Calu3 (cell line): ENCODE measurements at places on chromosomes 11 and 22.

DNA sequence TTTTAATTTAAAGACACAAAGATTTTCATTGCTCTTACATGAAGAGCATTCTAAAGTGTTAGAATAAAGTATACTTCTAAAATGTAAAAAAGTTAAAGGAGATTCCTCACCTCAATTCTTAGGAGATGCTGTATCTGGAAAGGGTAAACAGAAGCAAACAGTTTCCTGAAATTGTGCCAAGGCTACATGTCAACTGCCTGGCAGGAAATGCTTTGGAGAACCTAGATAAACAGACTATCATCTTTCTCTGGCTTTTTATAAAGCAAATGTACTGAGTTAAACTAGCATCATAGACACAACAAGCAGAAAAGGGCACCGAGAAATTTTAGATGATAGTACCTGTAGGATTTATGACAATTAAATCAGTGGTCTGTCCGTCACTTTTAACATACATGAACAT, 24.7 kb upstream of the AKIP1 start:
- no peak for DNase-seq

- peak; percentile 81 for DNase-seq
These were observed 8.8 kb upstream of the CASTOR1 start for GRCh38 chr22:30297991-30298701.

- DNase-seq, result no peak
These were observed 23.1 kb upstream of the USP47 start for GRCh38 chr11:11818529-11819121.

DNA sequence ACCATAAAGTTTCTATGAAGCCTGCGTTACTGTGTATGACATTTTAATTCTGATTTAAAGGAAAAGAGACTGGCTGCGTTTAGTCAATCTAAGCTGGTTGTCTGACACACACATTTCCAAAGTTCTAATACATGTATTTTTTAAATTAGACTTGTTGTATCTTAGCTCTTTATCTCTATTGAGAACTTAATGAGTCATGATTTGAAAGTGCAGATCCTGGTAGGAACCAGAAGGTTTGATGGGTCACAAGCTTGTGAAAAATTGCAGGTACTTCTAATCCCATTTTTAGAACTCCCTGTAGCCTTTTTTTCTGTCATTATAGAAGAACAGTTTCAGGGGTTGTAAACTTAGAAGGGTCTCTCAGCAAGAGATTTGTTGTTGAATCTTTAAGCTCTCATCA, 210.3 kb downstream of the DDX10 start:
- no peak for DNase-seq

GRCh38 chr22:29574762-29575450, 6.0 kb downstream of the NIPSNAP1 start:
- DNase-seq, result no peak

DNA sequence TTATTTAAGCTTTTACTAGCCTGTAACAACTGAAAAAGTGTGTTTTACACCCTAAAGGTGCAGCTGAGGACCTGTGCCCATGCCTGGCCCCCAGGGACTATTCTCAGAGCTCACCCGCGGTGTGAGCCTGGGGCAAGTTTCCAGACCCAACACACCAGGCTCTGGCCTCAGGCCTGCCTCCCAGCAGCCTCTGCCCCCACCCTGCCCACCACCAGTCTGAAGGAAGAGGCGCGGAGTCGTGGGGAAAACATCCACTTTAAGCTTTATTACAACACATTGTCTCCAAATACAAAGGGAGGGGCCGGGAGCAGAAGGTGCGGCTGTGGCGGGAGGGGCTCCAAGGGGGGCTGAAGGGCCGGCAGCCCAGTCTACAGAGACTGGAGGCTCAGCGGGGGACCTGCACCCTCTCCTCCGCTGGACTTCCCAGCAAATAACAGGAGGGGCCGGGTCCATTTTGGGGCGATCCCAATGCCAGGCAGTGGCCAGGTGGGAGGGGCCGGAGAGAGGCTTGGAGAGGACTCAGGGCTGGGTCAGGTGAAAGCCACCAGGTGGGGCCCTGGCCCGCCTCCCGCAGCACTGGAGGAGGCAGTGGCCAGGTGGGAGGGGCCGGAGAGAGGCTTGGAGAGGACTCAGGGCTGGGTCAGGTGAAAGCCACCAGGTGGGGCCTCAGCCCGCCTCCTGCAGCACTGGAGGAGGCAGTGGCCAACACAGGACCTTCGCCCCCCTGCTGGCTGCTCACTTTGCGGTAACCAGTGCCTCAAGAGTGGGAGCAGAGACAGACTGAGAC, 18.1 kb downstream of the DUSP8 start:
- peak; percentile 83 for DNase-seq

GRCh38 chr22:38034884-38035529, 22.2 kb upstream of the PICK1 start:
- no peak for DNase-seq

DNA sequence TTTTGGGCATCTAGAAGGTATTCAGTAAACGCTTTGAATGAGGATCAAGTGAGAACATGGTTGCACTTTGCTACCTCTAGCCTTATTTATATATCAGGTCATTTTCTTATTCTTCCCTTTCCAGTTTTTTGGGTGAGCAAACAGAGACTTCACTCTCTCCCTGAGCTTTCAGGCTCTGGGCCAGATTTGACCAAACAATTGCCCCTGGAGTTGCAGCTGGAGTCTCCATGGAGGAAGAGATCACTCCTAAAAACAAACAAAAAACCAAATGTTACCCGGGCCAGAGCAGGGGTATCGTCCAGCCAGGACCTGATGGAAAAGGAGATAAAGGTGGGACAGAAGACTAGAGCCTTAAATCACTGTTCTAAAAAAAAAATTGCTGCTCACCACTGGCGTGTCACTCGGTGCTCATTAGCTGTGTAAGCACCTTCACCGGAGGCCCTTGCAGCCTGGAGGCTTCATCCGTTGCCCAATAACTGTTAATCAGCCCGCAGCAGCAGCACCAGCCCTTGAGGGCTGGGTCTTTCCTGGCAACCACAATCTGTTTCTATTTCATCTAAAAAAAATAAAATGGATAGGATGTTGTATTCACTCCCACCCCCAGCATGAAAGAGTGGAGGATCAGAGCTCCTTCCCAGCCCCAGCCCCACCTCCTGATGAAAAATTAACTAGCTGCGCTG, 125.0 kb downstream of the PKNOX2 start:
- no peak for DNase-seq

DNA sequence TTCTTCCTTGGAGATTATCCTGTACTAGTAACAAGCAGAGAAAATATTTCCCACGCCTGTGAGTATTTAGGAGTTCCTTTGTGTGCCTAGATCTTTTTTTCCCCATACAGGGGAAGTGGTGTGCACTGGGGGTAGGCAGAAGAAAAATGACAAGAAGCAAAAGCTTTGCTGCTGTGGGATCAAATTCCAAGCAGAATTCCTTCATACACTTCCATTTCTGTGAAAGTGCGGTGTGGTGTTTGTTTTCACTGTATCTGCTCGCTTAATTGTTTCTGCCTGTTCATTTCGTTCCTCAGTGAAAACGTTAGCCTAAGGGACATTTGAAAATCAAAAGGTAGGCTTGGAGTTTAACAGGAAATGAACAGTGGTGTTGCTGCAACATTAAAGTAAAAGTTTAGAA, 47.9 kb downstream of the BLID start:
- DNase-seq, result no peak

- DNase-seq, result no peak
These were observed 10.0 kb upstream of the SLC25A17 start for GRCh38 chr22:40829131-40829530.

DNA sequence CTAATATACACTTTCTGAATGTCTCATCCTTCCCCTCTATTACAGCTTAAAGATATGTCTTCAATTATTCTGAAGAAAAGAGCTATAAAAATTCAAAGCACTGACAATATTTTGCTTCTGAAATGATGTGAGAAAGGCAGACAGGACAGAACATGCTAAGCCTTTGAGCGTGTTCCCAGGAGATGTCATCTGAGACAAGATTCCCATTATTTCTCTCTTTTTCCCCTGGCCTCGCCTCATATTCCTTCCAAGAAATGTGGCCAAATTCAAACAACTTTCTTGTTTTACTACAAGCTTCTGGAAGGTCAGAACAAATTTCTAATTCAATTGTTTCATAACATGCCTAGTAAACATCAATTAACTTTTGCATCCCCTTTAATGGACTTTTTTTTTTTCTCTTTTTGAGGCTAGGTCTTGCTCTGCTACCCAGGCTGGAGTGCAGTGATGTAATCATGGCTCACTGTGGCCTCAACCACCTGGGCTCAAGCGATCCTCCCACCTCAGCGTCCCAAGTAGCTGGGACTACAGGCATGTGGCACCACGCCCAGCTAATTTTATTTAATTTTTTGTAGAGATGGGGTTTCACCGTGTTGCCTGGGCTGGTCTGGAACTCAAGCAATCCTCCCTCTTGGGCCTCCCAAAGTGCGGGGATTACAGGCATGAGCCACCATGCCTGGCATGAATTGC, 37.1 kb upstream of the NFRKB start:
- DNase-seq, result no peak

DNA sequence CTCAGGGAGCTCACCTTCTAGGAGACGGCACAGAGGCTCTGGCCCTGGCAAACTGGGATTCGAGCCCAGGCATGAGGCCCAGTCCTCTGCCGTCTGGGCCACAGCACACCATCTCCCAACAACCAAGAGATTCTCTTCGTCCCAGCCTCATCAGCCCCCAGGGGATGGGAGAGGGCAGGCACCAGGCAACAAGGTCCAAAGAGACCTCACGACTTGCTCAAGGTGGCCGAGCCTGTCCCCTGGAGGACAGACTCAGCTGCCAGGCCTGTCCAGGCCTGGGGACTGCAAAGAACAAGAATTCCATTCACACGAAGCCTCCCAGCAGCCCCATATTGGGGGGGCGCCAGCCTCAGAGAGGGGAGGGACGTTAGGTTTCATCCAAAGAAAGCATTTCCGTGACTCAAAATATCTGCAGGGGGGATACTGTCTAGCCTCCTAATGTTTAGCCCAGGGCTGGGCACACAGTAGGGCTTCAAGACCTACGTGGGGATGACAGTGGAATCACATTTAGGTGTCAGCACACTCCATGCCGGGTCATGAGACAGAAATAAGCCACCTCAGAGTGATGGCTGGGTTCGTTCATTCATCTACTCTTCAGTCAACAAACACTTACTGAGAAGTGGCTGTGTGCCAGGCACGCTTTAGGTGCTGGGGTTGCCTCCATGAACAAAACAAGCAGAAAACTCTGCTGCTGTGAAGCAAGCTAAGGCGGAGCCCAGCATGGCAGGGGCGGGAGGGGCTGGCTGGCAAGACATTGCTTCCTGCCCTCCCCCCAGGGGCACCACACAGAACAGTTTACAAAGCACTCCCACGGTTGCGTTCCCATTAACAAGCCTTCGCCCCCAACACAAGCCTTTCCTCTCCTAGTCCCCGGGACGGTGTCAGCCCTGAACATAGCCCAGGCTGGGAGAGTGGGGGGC, 1.2 kb downstream of the CARNS1 start:
- DNase-seq, result no peak

DNA sequence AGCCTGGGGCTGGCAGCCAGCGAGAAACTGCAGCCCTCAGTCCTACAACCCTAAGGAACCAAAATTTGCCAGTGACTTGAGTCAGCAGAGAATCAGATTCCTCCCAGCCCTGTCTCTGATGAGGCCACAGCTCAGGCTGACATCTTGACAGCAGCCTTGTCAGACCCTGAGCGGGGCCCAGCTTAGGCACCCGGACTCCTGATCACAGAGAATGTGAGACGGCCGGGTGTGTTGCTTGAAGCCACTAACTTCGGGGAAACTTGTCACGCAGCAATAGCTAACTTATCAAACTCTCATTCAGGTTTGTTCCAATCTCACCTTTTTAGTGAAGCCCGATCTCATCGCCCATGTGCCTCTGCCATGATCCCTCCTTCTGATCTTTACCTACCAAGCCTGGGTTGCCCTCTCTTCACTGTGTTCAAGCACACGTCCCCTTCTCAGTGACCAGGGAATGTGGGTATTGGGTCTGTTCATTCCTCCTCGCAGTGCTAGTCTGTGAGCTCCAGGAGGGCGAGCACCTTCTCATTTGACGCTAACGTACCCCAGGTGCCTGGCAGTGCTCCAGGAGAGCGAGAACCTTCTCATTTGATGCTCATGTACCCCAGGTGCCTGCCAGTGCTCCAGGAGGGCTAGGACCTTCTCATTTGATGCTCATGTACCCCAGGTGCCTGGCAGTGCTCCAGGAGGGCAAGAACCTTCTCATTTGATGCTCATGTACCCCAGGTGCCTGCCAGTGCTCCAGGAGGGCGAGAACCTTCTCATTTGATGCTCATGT, 280.7 kb downstream of the BRD1 start:
- DNase-seq, result no peak

GRCh38 chr11:21105196-21105917, 436.0 kb downstream of the NELL1 start:
- no peak for DNase-seq

GRCh38 chr22:45329530-45329936, 19.8 kb downstream of the FAM118A start:
- no peak for DNase-seq

- peak; percentile 26 for DNase-seq
These were observed 157.4 kb downstream of the COMMD9 start for GRCh38 chr11:36131721-36132397.
